Fibroblast of lung (primary cell): ENCODE measurements at places on chromosomes 7 and 10.

- DNase-seq = no peak
Observed at GRCh38 chr7:134388336-134389019, 70.4 kb downstream of the AKR1B1 start.

- DNase-seq = peak; percentile 57
Observed at GRCh38 chr7:113775401-113775800, 143.4 kb downstream of the PPP1R3A start.

DNA sequence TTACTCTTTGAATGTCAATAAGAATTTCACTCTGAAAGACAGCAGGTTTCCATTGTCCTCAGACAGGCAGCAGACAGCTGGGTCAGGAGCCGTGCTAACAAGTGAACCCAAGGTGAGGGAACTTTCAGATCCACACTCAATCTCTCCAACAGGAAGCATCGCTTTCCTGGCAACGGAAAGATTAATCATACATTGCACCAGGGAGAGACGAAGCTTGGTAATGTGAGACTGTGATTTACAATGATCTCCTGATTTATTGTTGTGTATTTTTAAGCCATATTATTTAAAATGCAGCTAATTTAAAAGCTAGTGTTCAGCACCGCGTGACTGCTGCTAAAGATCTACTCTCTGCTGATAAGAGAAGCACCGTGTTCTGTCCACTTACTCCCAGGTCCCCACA lies 17.5 kb upstream of the NOM1 start:
- DNase-seq = no peak

DNA sequence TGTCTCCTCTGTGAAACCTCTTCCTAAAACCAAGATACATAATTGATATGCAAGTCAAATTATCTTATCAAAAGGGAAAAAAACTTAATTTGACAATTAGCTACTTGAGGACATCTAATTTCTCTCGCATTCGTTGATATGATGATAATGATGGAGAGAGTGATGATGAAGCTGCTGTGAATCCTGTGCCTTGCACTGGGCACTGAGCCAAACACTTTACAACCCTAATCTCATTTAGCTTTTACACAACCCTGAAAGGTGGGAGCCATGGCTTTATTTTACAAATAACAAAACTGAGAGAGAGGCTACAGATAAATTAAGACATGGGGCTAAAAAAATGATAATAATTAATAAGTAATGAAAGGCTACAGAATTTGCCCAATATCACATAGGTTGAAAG lies 176.0 kb downstream of the NOC3L start:
- no peak for DNase-seq

DNA sequence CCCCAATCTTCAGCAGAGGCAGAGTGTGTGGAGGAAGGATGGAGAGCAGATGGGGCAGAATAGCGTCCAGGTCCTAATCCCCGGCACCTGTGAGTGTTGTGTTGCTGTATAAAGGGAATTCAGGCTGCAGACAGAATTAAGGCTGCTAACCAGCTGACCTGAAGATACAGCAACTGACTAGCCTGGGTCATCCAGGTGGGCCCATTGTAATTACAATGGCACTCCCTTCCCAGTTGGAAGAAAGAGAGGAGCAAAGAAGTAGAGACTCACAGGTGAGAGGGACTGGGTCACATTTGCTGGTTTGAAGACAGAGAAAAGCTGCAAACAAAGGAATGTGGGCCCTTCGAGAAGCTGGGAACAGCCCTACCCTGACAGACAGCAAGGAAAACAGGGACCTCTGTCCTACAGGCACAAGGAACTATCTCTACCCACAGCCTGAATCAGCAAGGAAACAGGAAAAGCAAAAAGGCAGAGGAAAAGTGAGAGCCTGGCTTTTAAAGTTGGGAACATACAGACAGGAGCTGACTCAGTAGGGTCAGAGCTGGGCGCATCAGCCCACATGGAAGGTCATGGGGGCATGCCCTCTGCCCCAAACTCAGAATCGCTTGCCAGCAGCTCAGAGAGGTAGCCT lies 11.6 kb upstream of the TMEM72 start:
- DNase-seq = no peak

- no peak for DNase-seq
Observed at GRCh38 chr10:91380873-91381256, 29.3 kb upstream of the HECTD2 start.

DNA sequence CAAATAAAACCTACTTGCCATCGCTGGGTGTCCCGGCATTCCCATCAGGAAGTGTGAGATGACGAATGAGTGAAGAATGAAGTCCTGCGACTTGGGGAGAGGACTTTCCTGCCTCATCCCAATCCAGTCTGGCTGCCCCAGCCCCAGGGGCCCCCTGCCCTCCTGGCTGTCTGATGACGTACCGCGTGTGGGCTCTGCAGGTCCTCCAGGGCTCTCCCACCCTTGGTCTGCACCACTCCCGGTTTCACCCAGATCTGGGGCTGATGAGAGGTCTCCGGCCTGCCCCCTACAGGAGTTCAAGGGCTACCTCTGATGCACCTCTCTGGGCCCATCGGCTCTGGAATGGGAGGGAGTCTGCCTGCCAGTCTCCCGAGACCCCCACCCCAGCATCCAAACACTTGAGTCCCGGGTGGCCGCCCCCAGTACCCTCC lies 9.8 kb downstream of the ATP6V1F start:
- no peak for DNase-seq

GRCh38 chr10:101986624-101986971 lies 69.4 kb downstream of the ARMH3 start:
- no peak for DNase-seq

DNA sequence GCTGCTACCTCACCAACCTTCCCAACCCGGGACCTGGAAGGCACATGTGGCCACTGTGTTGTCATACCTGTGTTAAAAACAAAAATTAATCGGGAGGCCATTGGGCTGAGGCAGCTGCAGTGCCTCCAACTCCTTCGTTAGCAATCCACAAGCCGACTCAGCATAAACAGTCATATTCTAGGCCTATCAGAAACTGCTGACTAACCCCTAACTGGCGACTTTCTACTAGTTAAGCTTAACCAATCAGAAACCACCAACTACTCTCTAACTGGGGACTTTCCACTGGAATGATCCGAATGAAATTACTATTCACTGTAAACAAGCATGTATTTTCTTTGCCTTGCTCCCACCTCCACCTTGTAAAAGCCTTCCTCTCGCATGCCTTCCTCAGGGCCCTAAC lies 14.1 kb upstream of the TMEM72 start:
- no peak for DNase-seq

DNA sequence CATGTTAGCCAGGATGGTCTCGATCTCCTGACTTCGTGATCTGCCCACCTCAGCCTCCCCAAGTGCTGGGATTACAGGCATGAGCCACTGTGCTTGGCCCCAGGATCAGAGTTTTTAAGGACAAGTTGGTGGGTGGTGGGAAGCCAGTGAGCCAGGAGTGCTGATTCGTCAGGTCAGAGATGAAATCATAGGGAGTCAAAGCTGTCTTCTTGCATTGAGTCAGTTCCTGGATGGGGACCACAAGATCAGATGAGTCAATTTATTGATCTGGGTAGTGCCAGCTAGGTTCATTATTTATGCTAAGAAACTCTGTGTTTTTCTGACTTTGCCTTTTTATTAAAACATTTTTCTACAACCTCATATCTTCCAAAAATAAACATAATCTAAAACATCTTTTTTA lies 423.8 kb downstream of the ARL4A start:
- DNase-seq = no peak

GRCh38 chr7:5450549-5451327 lies 27.1 kb upstream of the TNRC18 start:
- DNase-seq = peak; percentile 37

GRCh38 chr10:61733358-61733940 lies 70.7 kb downstream of the CABCOCO1 start:
- DNase-seq = peak; percentile 51

GRCh38 chr10:19577807-19578206 lies 238.4 kb upstream of the PLXDC2 start:
- no peak for DNase-seq

GRCh38 chr7:7428806-7429205 lies 106.9 kb downstream of the COL28A1 start:
- peak; percentile 69 for DNase-seq

DNA sequence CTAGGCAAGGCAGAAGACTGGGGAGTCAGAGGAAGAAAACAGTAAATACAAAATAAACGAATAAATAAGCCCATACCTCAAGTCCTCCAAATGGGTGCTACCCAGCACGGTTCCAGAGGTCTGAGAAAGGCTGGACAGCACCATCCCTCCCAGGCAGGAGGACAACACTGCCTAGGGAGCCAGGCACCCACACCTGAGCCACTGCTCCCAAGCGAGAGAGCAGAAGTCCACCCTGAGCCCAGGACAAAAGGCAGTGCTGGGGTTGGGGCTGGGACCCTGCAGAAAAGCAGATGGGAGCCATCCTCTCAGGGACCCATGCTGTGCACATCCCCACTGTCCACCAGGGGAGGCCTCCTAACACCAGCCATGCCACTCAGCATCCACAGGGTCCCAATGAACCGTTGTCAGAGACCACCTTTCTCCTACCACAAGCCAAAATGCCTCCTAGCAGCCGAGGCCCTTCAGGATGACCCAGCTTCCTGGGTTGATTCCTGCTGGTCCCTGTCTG lies 16.2 kb downstream of the GFRA1 start:
- DNase-seq = no peak

DNA sequence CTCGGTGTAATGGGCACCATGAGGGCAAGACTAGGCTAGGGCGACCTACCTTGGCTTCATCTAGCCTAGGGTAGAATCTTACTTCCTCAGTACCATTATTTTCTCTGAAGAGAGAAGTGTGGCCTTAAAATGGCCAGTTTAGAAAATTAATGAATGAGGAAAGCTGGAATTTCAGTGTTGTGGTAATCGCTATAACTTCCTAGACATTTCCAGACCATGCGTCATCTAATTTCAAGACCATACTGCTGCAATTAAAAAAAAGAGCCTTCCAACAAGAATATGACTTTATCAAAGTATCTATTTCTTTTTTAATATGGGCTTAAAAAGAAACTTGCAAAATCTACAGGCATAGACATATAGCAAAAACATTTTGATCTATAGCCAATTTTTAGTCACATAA lies 68.5 kb downstream of the CPVL start:
- peak; percentile 81 for DNase-seq

GRCh38 chr10:51397695-51398094 lies 301.7 kb downstream of the CSTF2T start:
- DNase-seq = peak; percentile 75

DNA sequence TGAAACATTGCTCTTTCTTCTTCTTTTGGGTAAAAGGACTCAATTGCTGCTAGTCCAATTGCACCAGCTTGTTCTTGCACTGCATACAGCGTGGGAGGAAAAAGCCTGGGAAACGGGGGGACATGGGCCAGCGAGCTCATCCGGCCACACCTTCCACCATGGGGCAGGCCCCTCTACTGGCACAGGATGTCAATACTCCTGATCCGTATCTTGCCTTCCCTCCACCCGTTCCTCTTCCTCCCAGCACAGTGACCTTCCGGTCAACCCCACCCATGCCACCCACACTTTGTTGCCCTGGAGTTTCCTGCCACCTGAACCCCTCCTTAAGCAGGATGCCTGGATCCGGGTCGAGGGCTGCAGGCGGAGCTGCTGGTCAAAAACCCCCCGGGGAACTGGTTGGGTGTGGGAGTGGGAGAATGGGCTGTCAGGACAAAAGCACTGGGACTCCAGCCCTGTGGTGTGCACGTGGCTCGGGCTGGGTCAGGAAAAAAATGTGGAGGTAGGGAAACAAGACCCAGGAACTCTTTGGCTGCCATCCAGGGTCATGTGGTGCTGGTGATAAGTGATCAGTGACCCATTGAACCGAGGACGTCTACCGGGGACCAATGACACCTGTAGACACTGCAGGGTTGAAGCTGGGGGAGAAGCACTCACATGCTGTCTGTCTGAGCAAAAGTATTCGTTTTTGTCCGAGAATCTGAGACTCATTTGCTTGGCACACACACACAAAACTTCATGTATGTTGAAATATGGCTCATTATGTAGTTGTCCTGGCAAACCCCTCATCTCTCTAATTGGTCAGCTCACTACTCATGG lies 8.1 kb downstream of the IL2RA start:
- no peak for DNase-seq

DNA sequence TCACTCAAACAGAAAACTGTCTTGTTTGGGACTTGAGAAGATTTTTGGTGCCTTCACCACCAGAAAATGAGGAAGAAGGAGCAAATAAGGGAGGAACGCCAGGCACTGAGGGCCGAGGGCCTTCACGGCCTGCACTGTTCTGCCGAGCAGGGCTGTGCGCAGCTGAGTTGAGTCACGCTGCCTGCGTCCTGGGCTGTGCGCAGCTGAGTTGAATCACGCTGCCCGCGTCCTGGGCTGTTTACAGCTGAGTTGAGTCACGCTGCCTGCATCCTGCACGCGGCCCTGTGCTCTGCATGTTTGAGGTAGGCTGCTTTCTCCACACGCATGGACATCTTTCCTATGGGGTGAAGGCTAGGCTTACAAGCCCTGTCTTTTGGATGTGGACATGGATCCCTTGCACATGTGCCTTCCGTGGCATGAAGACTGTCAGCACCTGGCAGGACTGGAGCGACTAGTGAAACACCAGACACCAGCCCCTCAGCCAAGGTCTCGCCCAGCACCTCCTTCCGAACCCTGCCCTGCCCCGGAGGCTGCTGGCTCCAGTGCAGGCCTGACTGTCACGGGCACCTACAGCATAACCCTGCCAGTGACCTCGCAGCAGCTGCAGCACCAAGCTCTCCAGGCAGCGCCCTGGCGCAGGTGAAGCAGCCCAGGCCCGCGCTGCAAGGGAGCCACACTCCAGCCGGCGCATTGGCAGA lies 96.7 kb downstream of the HTR5A start:
- DNase-seq = peak; percentile 99

- peak; percentile 29 for DNase-seq
Observed at GRCh38 chr10:103232131-103232673, 13.5 kb upstream of the RPEL1 start.

DNA sequence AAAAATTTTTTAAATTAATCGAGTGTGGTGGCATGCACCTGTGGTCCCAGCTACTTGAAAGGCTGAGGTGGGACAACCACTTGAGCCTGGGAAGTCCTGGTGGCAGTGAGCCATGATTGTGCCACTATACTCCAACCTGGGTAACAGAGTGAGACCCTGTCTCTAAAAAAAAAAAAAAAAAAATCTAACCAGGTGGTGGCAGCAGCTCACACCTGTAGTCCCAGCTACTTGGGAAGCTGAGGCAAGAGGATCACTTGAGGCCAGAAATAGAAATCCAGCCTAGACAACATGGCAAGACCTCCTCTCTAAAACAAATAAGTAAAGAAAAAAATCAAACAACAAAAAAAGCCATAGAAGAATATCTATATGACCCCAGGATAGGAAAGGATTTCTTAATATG lies 3.6 kb upstream of the MYOF start:
- DNase-seq = no peak

DNA sequence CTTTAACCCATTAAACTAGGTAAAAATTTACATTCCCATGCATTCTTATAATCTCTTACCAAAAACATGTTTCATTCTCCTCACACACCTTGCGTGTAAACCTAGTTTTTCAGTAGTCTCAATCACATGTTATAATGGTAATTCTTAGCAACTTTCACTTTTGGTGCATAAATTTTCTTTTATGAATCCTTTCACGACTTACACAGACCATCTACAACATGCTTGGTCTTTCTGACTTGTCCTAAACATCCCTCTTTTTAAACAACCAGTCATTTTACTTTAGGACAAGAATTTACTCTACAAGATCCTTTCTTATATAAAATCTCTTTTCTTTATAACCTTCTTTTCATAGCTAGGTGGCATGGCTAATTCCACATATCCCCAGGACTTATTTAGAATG lies 25.8 kb downstream of the FBXL13 start:
- peak; percentile 34 for DNase-seq
